NCI-H1048 (cell line): ENCODE measurements at places on chromosomes 2 and 18.

DNA sequence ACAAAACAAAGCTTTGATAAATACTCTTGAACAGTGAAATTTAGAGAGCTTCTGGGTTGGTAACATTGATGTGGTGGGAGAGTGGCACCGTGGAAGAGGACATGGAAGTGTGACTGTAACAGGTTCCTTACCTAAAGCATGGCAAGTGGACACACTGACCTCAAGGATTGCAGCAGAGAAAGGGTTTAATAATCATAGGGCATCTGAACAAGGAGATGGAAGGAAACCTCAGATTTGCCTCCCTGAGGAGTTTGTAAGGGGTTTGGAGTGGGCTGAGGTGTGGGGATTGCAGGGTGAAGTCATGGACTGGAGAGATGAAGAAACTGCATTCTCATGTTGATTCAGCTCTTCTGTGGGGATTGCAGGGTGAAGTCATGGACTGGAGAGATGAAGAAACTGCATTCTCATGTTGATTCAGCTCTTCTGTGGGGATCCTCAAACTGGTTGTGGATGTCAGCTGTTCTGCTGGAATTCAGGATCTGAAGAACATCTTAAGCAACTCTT lies 83.8 kb upstream of the TLK1 start:
- DNase-seq, result no peak

DNA sequence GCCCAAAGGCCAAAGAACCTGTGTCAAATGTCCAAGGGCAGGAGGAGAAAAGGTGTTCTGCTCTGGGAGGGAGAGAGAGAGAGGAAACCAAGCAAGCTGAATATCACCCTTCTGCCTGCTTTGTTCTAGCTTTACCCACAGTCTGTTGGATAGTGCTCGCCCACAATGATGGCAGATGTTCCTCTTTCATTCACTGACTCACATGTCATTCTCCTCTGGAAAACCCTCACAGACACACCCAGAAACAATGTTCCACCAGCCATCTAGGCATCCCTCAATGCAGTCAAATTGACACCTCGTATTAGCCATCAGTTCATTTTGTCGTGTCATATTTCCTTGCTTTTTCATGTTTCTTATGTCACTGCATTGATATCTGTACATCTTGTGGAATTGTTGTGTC lies 150.3 kb downstream of the UBR3 start:
- DNase-seq, result no peak

DNA sequence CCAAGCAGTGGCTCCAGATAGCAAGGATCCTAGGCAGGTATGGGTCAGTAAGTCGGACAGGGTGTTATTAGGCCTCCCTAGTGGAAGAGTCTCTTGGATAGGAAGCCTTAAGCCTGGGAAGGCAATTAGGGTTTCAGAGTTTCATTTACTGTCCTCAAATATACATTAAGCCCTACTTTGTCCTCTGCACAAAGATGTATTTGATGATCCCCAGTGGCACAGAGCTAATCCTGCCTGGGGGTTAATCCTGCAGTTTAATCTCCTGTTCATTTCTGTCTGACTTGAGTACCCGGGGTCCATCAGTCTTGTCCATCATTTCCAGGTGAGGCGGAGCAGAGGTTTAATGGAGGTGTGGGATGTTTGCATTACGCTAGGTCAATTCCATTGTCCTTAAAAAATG lies 62.0 kb downstream of the MTCL1 start:
- no peak for DNase-seq

- no peak for DNase-seq
Observed at GRCh38 chr2:219985017-219985416, 357.6 kb downstream of the SLC4A3 start.

- DNase-seq, result no peak
Observed at GRCh38 chr2:70827388-70827787, 7.0 kb upstream of the CLEC4F start.

GRCh38 chr2:3399381-3399780 lies 19.9 kb downstream of the TRAPPC12 start:
- DNase-seq, result no peak

- no peak for DNase-seq
Observed at GRCh38 chr2:220528180-220528675, 900.8 kb downstream of the SLC4A3 start.

DNA sequence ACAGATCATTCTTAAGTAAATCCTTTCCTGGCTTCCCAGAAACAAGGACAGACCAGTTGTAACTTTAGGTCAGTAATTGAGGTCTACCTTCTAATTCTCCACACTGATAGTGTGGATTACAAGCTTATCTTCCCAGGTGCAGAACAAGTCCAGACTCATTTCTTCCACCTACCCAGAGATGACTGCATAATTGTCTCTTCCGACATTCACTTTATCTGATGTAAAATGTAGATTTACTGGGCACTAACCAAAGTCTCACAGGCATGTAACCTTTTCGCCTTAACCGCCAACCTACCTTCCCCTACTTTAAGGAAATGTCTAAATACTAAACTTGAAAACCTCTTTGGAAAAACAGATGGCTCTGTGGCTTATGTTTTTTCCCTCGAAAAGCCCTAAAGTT lies 96.2 kb downstream of the NCK2 start:
- no peak for DNase-seq

DNA sequence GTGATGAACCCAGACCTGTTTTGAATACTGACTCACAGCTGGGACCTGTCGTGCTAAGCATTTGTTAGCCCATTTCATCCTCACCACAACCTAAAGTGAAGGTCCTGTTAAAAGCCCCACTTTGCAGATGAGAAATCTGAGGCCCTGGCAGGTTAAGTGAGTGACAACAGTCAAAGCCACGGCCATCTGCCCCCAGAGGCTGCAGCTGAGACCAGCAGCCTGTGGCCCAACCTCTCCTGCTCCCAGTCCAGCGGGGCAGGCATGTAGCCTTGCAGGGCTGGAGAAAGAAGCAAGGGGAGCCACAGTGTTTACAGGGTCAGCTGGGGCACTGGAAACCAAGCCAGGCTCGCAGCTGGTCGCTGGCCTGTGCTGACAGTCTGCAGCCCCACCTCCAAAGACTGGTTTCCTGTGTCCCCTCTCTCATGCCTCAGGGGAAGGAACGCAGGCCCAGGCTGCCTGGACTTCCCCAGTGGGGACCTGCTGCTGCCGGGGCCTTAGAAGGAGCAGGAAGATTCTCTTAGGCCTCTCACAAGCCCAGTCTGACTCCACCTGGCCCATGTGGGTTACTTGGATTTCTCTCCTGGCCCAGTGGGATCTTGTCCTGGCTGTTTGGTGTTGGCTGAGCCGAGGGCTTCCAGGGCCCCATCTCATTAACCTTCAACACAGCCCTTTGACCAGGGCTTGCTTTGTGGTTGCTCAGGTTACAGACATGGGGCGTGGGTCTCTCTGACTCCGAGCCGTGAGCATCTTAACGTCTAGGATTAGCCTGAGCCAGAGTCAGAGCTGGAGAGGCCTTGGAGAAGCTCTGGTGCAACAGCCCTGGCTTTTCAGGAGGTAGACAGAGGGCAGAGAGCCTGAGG lies 1.7 kb downstream of the INPP5D start:
- DNase-seq, result no peak

DNA sequence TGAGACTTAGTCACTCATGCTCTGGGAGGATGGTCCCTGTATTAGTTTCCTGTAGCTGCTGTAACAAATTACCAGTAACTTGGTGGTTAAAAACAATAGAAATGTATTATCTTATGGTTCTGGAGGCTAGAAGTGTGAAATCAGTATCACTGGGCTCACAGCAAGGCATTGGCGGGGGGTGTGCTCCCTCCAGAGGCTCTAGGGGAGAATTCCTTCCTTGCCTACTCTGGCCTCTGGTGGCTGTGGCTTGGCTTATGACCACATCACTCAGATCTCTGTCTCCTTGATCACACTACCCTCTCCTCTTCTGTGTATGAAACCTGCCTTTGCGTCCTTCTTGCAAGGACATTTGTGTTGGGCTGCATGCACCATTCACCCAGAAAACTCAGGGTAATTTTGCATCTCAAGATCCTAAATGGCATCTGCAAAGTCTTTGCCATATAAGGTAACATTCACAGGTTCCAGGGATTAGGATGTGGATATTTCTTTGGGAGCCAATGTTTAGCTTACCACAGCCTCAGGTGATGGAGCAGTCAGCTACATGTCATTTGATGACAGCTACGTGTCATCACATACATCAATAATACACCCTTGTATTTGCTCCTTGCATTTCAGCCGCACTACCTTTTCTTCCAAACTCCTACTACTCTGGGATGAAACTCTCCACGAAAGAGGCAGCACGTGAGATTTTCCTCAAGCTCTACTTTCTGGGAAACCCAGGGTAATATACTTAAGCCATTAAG lies 49.6 kb upstream of the POU3F3 start:
- DNase-seq, result no peak

DNA sequence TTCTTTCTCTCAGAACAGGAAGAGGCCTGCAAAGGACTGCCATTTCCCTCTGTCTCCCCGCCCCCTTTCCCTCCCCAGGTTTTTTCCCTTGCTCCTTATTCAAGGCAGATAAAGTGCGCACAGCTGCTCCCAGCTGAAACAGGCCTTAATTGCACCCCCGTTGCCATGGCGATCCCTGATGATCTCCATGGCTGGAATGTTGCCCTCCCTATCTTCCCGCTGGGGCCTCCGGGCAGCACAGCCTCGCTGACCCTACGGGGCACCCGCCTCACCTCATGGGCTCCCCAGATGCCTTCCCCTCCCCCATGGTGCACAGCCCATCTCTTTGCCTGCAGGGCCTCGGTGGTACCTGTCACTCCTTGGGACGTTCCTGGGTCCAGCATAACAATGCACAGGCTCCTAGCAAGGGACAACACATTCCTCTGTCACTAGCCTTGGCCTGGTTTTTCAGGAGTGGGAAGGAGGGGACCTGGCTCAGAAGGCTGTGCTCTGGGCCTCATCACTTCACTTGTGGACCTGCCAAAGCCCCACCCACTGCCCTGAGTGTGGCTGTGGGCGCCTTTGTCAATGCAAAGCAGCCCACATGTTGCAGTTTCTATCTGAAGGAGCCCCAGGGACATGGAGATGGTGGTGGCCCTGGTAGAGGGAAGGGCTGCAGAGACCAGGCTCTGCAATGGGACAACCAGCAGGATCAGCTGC lies 115.0 kb downstream of the CELF4 start:
- DNase-seq, result no peak

DNA sequence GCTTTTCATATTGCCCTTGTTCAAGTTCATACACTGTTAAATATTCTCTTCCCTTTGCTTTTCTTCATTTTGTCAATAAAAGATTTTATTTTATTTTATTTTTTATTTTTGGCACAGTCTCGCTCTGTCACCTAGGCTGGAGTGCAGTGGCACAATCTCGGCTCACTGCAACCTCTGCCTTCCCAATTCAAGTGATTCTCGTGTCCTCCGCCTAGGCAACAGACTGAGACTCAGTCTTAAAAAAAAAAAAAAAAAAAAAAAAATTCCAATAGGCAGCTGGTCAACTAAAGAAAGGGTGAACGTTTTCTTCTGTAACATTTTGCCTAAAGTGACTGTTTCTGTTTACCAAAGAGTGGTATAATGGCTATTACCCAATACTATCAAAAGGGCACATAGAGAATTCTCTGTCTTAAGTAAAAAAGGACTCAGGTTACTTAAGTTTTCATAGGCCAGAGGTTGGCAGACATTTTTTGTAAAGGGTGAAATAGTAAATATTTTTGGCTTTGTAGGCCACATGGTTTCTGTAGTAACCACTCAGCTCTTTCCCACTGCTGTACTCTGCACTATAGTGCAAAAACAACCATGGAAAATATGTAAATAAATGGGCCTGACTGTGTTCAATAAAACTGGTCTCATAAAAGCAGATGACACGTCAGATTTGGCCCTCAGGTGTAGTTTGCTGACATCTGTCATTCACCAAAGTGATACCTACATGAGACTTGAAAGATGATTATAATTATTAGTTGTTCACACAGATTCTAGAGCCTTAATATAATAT lies 113.4 kb downstream of the MIB1 start:
- DNase-seq, result no peak

DNA sequence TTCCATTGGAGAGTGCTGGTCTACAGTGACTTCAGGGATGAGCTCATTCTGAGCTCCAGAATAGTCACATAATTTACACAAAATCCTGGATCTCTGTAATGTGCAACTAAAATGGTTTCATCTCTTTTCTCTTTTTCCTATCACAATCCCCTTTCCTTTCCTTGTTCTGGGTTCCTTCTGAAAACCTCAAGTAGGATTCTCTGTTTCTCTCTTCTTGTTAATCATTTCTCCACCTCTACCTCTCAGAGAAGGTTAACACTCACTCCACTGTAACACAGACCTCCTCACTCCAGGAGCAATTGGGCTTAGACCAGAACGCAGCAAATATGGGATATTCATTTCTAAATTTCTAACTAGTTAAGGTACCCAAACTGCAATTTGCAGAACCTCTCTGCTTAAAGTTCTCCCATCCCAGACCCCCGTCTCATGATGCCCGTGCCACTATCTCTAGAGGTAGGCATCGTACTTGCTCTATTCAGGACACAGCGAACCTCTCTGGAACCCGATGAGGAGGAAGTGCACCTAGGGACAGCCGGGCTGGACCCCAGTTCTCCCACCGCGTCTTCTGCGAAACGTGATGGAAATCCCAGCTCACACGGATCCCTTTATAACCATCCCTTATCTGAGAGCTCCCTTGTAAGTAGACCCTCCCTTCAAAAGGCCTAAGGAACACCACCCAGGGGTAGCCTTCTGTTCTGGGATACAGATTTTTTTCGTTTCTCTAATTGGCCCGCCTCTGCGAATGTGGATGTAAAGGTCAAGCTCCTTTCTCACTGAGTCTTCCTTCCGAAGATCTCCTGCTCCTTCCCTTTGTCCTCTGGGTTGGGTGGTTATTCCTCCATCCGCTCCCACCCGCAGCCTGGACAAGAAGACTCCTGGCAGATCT lies 1.3 kb downstream of the FOXI3 start:
- no peak for DNase-seq

GRCh38 chr2:24175631-24176187 lies 856 bp downstream of the FAM228A start:
- DNase-seq, result no peak

DNA sequence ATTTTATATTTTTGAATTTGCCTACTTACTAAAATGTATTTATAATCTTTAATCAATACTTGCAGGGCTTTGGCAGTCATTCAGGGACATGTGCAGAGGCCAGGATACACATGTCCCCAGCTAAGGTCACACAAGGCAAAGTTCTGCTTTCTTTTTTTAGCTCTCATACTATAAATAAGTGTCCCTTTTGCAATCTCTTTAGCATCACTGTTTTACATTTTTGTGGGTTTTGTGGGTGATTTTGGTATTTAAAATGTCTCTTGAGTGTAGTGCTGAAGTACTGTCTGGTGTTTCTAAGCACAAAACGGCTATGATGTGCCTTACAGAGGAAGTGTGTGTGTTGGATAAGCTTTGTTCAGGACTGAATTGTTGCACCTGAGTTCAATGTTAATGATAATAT lies 309.0 kb upstream of the GULP1 start:
- no peak for DNase-seq

- no peak for DNase-seq
Observed at GRCh38 chr2:167509586-167509985, 621.3 kb downstream of the XIRP2 start.

- DNase-seq, result no peak
Observed at GRCh38 chr2:157420771-157421323, 23.0 kb downstream of the CYTIP start.

DNA sequence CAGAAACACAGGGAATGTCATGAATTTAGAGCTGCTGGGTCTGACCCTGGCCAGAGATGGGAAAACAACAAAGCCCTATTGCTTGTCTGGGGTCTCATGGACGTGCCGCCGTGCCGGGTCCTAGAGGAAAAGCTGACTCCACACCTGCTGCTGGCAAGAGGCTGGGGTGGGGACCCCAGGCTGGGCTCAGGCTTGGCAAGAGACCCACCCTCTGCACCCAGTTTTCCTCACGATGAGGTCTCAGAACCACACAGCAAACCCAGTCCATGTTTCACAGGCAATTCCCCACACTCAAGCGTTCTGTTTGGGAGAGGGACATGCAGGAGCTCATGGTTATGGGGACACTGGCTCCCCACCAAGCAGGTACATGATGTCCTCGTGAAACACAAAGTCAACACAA lies 367.3 kb upstream of the SALL3 start:
- no peak for DNase-seq

GRCh38 chr2:216810399-216811160 lies 49.3 kb downstream of the TNP1 start:
- DNase-seq, result no peak
